ENCODE measurements at places on chromosomes 2 and 18.

GRCh38 chr2:159562248-159562647 lies 54.1 kb downstream of the BAZ2B start:
- no peak for DNase-seq

GRCh38 chr18:79884294-79884962 lies 67.0 kb downstream of the SLC66A2 start:
- DNase-seq = no peak

- DNase-seq = no peak
Measured at GRCh38 chr2:112817082-112817689, 19.4 kb downstream of the IL1B start.

- DNase-seq = no peak
Measured at GRCh38 chr2:23772684-23773083, 154.2 kb downstream of the ATAD2B start.

DNA sequence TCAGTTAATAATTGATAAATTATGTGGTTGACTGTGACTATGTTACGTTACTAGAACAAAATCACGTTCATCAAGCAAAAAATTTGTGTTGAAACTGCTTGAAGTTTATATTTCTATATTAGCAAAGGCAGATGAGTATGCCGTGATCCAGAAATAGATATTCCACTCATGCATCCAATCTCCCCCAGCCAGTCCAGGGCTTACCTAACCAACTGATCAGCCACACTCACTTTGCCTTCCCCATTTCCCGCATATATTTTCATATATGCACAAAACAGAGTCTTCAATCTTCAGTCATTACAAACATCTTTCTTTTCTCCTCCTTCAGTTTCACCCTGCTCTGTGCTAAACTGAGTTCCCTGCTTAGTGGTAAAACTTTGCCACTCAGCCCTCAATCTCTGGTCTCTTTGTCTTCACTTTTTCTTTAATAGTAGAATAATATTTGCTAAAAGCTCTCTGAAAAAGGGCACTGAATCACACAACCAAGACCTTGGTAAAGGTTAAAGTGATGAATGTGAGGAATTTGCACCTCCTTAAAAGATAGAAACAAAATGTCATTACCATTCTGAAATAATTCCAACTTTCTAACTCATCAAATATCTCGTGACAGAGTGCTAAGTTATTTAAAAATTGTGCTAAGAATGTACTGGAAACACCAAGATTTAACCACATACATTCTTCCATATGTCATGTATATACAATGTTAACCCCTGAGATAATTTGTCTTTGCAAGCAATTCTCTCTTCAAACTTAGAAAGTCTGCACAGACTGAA lies 893.2 kb upstream of the CRIM1 start:
- DNase-seq = no peak

DNA sequence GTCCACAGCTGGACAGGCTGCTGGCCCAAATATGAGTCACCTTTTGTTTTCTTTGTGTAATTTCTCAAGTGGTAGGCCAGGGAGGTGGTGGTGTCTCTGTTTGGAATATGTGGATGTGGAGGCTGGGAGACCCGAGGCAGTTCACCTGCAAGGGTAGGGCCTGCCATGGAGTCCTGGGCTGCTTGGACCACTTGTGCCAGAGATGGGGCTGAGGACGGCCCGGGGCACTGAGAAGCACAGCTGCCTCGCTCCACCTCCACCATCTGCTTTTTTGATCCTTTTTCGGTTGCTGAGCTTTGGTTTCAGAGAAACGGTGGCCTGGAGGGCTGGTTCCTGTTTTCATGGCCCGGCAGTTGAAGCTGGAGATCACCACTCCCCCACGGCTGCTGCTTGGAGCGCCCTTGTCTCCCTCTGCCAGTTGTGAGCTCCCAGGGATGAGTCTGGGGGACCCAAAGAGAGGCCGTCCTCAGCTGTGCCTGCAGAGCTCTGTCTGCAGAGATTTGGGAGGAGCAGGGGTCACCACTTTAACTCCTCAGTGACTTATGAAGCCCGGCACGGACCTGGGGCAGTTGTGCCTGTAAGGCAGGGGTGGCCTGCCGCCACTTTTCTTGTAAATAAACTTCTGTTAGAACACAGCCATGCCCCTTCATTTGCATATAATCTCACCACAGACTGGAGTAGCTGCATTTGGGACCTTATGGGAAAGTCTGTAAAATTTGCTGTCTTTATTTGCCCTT lies 67.6 kb upstream of the MCFD2 start:
- DNase-seq = peak; percentile 64

DNA sequence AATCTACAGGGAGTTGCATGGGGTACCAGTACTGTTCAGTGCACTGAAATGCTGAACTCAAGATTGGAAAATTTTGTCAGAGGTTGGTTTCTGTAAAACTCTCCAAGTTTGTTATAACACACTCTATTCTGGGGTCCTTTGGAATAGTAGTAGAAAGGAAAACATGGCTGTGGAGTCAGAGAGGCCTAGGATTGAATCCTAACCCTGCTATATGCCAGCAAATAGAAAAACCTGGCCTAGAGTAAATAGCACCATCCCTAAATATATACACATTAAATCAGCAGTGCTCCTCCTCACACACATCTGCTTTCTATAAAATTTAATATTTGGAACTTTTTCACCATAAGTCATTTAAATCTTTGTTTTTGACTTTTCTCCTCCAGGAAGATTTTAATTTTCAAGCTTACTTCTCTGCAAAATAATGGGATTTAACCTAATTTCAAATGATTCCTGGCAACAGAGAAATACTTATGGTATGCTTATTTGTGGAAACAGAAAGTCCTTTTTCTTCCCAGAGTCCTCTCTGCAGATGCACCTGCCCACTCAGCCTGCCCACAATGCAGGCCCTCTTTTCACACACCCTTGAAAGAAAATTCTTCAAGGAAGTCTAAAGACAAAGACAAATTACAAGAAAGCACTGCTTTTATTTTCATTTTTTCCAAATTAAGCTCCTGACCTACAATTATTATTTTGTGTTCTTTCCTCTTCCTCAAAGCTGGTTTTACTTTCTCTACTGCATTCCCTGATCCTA lies 197.5 kb upstream of the LRRTM1 start:
- DNase-seq = no peak

- no peak for DNase-seq
Measured at GRCh38 chr18:10682368-10682714, 156.5 kb downstream of the NAPG start.

DNA sequence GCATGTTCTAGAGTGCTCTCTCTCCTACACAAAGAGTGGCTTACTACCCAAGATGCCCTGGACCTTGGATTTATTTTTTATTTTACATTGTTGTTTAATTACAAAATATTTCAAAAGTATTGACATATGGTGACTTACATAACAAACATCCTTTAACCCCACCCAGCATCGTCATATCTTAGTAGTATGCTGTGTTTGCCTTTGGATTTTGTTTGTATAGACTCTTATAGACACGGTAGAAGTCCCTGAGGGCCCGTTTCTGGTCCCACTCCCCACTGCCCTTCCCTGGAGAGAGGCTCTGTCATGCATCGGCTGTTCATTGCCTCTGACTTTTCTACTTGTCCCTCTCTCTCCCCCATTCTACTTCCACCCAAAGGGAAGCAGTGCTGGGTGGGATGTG lies 112.0 kb downstream of the ZBTB7C start:
- no peak for DNase-seq

- no peak for DNase-seq
Measured at GRCh38 chr18:11136241-11136640, 13.1 kb downstream of the PIEZO2 start.

DNA sequence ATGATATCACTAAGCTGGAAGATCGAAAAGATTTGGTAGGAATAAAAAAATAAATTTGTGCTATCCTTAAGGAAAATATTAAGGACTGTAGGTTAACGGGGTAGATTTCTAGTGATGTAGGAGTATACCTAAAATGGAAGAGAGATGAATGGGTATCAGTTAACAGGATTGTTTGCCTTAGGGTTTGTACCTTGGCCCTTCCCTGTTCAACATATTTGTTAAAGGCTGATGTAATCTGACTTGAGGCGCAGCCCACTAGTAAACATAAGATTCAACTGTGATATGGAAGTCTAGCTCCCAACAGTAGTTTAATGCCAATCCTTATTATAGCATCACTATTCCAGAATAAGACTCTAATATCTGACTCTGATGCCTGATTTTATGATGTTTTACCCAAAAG lies 685.2 kb downstream of the DCC start:
- DNase-seq = no peak

- no peak for DNase-seq
Measured at GRCh38 chr18:60506682-60507081, 134.1 kb upstream of the MC4R start.

- no peak for DNase-seq
Measured at GRCh38 chr2:46157072-46157965, 139.9 kb upstream of the EPAS1 start.

- DNase-seq = no peak
Measured at GRCh38 chr18:57744211-57744694, 58.9 kb downstream of the ATP8B1 start.

DNA sequence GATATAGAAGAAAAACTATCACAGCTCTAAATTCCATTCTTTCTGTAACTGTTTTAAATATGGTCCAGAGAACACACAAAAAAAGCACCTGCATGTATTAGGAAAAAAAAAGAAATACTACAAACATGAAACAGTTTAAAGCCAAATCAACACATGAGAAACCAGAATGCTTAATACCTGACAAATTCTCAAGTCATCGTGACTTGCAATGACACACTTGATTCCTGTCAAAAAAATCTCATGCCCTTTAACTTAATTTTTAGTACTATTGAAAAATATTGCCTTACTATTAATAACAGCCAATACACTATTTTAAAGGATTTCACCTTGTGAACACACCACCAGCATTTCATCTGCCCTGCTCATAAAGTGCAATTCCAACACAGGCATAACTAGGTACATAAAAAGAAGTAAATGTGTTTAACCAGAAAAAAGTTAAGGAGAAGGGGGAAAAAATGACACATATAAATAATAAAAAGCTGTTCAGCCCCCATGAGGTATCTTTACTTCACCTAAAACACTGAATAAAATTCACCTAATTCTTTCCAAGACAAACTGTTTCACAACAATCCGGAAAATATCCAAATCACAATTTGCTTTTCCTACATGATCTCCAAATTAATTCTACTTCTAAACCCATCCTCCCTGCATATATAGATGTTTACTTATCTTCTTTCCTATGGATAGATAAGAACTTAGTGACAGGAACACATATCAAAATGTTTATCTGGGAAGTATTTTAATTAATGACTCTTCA lies 10.8 kb downstream of the ROCK2 start:
- DNase-seq = no peak

- no peak for DNase-seq
Measured at GRCh38 chr2:105005181-105005951, 32.5 kb upstream of the MRPS9 start.

GRCh38 chr18:49668574-49669275 lies 106.9 kb downstream of the LIPG start:
- DNase-seq = no peak

DNA sequence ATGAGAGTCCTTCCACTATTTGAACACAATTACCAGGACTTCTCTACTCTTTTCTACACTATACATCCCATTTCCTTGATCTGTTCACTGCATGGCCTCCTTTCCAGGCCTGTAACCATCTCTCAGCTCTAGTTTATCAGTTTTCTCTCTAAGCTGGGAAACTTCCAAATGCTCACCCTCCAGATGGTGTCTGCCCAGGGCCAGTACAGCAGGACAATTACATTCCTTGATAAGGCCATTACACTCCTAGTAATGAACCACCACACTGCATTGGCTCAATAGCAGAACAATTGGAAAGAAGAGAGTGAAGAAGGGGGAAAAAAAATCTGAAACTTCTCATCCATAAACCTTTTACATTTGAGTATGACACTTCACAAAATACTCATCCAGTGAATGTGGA lies 359.1 kb downstream of the ALK start:
- DNase-seq = no peak

GRCh38 chr2:170500770-170501169 lies 214.4 kb upstream of the SP5 start:
- DNase-seq = no peak

- peak; percentile 35 for DNase-seq
Measured at GRCh38 chr2:224882291-224883171, 159.7 kb downstream of the DOCK10 start.

DNA sequence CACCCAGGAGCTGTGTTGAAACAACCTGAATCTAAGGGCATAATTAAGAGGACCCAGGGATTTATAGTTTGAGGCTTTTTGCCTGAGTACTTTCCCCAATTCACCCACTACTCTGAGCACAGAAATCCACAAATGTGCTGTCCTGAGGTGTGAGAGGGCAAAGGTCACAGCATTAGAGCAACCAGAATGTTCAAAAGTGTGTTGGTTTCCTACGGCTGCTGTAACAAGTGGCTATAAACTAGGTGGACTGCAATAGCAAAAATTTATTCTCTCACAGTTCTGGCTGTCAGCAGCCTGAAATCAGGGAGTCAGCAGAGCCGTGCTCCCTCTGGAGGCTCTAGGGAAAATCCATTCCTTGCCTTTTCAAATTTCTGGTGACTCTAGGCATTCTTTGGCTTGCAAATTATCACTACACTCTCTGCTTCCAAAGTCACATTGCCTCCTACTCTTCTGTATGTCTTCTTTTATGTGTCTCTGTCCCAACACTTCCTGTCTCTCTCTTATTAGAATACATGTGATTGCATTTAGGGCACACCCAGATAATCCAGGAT lies 91.4 kb upstream of the TACR1 start:
- DNase-seq = no peak

GRCh38 chr18:10120622-10121021 lies 206.8 kb downstream of the VAPA start:
- no peak for DNase-seq

DNA sequence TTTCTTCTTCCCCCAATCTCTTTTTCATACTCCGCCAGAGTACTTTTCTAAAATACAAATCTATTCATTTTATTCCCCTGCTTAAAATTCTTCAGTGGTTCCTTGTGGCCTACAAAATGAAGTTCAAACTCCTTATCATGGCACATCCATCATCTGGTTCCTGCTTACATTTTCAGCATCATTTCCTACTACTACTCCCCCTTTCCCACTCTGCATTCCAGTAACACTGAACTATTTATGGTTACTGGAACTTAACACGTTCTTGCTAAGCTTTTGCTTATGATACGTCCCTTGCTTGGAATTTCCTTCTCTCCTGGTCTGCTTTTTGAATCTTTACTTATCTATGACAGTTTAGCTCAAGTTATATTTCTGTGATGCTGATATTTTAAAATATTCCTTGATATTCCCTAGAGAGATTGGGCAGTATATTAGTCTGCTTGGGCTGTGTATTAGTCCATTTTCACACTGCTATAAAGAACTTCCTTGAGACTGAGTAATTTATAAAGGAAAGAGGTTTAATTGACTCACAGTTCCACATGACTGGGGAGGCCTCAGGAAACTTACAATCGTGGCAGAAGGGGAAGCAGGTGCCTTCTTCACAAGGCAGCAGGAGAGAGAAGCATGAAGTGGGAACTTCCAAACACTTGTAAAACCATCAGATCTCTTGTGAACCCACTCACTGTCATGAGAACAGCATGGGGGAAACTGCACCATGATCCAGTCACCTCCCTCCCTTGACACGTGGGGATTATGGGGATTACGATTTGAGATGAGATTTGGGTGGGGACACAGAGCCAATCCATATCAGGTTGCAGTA lies 53.2 kb downstream of the BMPR2 start:
- no peak for DNase-seq

GRCh38 chr2:191321861-191322662 lies 76.9 kb downstream of the MYO1B start:
- peak; percentile 65 for DNase-seq

GRCh38 chr2:176984987-176985386 lies 227.6 kb upstream of the HNRNPA3 start:
- DNase-seq = no peak
